H1 (cell line): ENCODE measurements at places on chromosomes 16 and 17. TPM values are rescaled to one million over a fixed set of nuclear protein-coding genes. Genes with fewer than 3 reads are reported as not detected.

Gene SEPTIN1
- 0.24 and 0.57 TPM in 2 replicates for polyA plus RNA-seq

Gene CTRL
- 4.0 and 4.2 TPM in 2 replicates for polyA plus RNA-seq

Gene NXN
- 107 and 205 TPM in 2 replicates for polyA plus RNA-seq

Gene CA10
- 0.60 and 0.75 TPM in 2 replicates for polyA plus RNA-seq

Gene KRT14
- 0.13 and 0.35 TPM in 2 replicates for polyA plus RNA-seq

Gene PMFBP1
- polyA plus RNA-seq: 0.32 and 0.86 TPM in 2 replicates

Gene CCL17
- polyA plus RNA-seq: not detected in 2 replicates

Gene ANKRD40CL
- polyA plus RNA-seq: not detected in 2 replicates

Gene ARL2BP
- 13.3 and 18.3 TPM in 2 replicates for polyA plus RNA-seq

Gene TBC1D3
- polyA plus RNA-seq: not detected in 2 replicates

Gene NEUROD2
- not detected in 2 replicates for polyA plus RNA-seq

Gene NOG
- polyA plus RNA-seq: 0.35 and 0.58 TPM in 2 replicates

Gene B4GALNT2
- polyA plus RNA-seq: not detected in 2 replicates

Gene ADORA2B
- polyA plus RNA-seq: 6.9 and 8.2 TPM in 2 replicates
